Stimulated activated CD8-positive, alpha-beta memory T cell treated with anti-CD3 and anti-CD28 coated beads, Interleukin-15, amount 100 ng/mL, for 4 hours (primary cell): ENCODE measurements at places on chromosomes 12 and 14.

DNA sequence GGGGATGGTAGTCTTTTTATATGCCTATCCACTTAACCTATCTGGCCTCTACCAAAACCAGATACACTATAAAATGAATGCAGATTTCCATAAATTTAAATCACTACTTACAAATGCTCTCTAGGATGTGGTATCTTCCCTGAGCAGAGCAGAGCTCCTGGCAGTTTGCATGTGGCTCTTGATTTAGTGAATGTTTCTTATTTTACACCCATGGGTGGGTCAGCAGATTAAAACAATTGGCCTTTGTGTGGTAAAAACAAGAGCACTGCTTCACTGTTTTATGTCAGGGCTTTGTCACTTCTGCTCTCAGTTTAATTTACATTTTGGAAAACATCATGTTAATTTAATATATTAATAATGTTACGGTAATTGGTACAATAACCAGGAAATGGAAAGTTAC is 5.5 kb downstream of the TAS2R19 start:
- DNase-seq: no peak

DNA sequence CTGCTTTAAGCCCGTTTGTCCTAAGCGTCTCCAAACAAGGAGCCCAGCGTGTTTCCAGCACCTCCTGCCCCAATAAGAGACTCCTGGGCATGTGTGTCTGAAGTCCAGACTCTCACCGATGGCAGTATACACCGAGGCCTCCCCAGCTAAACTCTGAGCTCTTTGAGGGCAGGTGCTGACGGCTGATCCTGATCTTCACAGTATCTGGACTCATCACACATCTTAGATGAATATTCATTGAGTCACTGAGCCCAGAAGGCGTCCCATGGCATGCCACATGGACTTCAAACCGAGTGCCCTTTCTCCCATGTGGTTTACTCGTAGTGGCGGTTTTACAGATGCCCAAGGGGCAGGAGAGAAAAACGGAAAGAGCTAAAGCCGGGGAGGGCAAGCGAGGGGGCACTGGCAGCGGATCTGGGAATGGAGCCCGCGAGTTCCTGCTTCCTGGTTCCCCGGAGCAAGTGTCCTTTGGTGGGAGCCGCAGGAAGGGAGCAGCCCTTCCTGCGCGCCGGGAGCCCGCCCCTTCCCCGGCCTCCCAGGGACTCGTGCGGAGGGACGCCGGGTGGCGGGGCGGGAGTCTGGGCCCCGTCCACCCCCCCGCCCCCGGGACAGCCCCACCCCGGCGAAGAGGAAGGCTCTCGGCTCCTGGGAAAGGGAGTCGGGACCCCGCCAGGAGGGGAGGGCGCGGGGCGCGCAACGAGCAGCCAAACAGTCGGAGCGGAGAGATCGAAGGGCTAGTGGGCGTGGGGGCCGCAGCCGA is 585 bp upstream of the TEAD4 start:
- no peak for DNase-seq

GRCh38 chr12:126883697-126884096 is 1383.3 kb upstream of the TMEM132C start:
- DNase-seq: no peak

GRCh38 chr14:24167469-24168114 is 4.3 kb upstream of the REC8 start:
- DNase-seq: no peak

DNA sequence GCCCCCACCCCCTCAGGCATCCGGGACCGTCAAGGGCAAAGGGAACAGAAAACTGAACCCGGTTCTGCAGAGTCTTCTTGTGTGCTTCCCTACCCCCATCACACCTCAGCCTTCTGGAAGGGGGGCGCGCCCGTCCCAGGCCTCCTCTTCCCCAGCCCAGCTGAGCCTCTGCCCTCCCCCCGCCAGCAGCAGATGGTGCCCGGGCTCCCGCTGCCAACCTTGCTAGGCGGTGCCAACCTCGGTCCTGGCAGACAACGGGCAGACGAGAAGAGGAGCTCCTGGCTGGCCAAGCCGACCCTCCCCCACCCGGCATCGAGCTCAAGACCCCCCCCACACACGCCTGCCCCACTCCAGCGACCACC is 8.7 kb downstream of the STAC3 start:
- no peak for DNase-seq

DNA sequence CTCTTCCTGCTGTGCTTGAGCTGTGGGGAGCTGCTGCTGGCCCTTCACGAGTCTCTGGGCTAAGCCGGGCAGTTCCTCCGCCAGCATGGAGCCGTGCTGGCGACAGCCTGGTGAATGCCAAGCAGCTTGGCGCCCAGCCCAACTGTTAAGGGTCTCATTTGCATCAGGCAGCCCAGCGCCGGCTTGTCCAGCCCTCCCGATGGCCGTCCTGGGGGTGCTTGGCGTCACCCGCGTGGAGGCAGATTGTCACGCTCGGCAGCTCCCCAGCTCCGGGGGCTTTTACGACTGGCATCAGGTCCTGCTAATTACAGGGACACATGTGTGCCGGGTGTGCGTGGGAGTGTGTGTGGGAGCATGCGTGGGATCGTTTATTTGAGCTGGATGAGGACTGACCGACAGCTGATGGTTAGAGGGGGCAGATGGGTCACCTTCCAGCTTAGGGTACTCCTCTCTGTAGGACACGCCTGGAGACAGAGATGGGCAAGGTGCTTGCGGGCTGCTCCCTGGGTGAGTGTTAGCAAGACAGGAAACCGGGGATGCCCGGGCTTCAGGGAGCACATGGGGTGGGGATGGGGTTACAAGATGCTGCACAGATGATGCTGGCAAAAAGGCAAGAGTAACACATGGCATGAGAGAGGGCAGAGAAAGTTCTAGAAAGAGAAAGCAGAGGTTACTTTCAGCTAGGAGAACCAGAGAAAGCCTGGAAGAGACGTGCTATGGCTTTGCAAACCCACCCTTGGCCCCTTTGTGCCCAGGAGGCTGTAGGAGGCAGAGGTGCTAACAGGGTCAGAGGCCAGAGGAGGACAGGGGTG is 64.1 kb downstream of the KIF26A start:
- no peak for DNase-seq

DNA sequence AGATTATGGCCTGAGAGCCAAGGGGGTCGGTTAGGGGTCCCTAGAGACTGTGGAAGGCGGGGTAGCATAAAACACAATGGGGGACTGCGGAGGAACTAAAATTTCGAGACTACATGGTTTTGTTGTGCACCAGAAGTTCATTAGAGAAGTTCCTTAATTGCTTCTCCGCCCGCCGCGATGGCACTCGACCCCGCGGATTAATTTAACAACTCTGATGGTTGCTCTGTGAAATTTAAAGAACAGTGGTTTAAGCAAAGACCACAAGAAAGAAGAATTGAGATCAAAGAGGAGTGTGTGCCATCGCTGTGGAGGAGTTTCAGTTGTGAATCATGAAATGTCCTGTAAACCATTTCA is 1.4 kb upstream of the CCDC88C start:
- peak; percentile 43 for DNase-seq

GRCh38 chr12:51171884-51172514 is 936 bp downstream of the TFCP2 start:
- no peak for DNase-seq

DNA sequence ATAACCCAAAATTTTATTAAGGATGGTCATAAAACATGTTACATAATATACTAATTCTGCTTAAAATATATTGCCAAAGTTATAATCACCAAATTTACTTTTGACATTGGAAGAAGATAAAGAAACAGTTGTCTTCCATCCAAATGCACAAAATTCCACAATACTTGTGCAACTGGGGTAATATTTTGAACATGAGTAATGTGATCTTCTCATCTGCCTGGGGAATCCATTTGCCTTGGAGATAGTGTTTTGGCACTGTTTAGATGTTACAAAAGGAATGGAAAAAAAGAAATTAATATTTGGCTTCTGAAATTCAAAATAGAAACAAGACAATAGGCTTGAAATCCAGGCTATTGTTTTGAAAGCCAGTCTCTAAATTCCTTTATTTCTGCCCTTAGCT is 9.1 kb downstream of the GPR19 start:
- no peak for DNase-seq

DNA sequence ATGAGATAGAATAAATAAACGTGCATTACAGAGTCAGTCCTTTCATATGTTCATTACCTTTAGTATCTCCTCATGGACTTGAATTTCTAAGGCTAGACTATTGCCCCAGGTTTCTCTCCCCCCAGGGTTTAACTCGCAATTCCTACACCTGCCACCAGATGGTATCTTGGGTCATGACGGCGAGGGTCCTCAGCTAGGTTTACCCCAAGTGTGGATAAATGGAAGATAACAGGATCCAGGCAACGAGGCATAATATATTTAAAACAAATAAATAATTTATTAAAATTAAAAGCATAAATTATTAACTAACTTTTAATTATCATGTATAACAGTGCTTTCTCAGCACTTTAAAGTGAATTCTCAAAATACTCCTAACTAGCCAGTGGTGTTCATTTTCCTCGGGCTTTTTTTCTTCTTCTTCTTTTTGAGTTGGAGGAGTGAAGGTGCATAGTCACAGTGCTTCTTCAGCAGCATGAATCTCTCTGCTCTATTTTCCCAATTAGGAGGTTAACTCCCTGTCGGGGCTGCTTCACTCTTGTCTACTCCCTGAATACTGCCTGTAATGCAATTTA is 243.5 kb upstream of the CAND1 start:
- no peak for DNase-seq

GRCh38 chr12:30361145-30361544 is 334.5 kb downstream of the IPO8 start:
- no peak for DNase-seq

DNA sequence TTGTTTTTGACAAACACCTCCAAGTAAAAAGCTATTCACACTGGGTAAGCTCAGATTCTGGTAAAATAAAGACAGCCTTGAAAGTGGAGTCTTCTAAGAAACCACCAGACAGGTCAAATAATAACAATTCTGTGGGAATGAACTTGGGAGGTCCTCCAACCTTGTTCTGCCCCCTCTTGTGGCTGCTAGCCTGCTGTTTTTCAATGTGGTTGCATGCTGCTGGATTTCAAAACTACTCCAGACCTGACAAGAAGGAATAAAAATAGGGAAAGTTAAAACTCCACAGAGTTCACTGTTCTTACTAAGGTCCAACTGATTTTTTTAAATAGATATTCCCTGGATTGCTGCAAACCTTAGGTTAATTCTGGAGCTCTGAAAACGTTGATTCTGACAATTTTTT is 32.2 kb upstream of the RIN3 start:
- no peak for DNase-seq

DNA sequence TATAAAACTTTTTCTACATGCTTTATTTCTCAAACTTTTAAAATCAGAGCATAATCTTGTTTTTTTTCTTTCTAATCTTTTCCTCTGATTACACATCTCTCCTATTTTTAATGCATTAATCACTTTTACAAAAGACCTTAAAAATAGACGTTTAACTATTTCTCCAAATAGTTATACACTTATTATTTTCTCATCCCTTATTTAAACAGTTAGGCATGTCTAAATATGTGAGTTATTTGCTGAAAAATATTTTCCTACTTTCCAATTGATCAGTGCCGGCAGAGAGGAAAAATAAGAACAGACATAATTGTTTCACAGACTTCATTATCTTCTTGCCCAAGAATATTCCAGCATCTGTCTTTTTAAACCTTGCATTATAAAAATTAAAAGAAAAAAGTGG is 28.7 kb upstream of the RHOJ start:
- DNase-seq: no peak

DNA sequence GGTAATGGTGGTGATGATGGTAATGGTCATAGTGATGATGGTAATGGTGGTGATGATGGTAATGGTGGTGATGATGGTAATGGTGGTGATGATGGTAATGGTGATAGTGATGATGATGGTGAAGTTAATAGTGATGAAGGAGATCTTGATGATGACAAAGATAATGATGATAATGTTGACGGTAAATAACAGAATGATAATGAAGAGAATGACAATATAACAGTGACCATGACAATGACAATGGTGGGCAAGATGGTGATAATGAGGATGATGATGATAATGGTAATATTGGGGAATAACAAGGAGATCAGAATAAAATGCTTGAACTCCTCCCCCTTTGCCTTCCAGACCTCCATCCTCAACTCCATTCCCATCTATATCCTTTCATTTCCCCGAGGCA is 233.3 kb upstream of the SFSWAP start:
- no peak for DNase-seq

DNA sequence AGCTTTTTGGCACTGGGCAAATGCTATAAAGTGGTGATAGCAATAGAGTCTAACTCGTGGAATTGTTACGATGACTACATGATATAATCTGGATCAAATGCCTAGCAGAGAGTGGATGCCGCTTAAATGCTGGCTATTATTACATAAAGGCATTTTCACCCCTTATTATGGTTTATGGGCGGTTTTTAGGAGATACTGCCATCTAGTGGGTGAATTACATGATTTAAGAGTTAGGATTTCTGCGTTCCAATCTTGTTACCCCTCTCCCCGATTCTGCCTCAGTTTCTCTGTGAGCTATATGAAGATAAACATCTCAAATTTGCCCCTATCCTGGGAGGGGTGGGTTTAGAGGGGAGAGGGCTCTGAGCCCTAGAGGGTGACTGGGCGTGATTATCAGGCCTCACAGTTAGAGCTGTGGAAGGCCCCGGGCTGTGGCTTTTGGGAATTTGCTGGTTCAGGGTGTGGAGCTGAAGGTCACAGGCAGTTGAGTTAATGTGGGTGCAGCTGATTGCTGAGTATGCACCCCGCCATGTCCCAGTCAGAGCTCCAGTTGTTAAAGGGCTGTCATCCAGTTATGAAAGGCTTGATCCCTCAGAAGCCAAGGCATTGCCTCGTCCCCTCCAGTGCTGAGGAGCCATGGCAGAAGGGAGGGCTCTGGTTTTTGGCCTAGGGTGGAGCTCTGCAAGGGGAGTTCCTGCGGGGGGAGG is 14.4 kb downstream of the CLSTN3 start:
- DNase-seq: no peak

- no peak for DNase-seq
Observed at GRCh38 chr14:73397810-73398209, 60.5 kb downstream of the NUMB start.

GRCh38 chr14:68668531-68668930 is 124.3 kb downstream of the ZFP36L1 start:
- DNase-seq: no peak

- no peak for DNase-seq
Observed at GRCh38 chr12:16603916-16604575, 1.9 kb downstream of the LMO3 start.

DNA sequence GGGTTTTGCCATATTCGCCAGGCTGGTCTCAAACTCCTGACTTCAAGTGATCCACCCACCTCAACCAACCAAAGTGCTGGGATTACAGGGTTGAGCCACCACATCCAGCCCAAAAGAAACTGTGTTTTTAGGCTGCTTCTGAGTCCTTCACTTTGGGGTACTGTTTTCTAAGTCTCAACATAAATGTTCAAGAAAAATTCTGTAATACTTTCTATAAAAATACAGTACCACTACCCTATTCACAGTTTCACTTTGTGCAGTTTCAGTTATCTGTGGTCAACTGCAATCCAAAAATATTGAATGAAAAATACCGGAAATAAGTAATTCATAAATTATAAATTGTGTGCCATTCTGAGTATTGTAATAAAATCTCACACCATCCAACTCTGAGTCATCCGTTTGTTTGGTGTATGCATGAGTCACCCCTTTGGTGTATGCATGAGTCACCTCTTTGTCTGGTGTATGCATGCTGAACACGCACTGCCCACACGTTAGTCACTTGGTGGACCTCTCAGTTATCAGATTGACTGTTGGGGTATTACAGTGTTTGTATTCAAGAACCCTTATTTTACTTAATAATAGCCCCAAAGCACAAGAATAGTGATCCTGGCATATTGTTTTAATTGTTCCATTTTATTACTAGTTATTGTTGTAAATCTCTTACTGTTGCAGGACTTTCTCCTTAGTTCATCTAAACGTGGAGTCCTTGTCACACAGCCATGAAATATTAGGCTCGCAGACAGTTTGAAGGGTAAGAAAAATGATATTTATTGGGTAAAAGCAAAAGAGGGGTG is 190.2 kb downstream of the FSCB start:
- DNase-seq: no peak
